ENCODE measurements at places on chromosomes 6 and 20.

DNA sequence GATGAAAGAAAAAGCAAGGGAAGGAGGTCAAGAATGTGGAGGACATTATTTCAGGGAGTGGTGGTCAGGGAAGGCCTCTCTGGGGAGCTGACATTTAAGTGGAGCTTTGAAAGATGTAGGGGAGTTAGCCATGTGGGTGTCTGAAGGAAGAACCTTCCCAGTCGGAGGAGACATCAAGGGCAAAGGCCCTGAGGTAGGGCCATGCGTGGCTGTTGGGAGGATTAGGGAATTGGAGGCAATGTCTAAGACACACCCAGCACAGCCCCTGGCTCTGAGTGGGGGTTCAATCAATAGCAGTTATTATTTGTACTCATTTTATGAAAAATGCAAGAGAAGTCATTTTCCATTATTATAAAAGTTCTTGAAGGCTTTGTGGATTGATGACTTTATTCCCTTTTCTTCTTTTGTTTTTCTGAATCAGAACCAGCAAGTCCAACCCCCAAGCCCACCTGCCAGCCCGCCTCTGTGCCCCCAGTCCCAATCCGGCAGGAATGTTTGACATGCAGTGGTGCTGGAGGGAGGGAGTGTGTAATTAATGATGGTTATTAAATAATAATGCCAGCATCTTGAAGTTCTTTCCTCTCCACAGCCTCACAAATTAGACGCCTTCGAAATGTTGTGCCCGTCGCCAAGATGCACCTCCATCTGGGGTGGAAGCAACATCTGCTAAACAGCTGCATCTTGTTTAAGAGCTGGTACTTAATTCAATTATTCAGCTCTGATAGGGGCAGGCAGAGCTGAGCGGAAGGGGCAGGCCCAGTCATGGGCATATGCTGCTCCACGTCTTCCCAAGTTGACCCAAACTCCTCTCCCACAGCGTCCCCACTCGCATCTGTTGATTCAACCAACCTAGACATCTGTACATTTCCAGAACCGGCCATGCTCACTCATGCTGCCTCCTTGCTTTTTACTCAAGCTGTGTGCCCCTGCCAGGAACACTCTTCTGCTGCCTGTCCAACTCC is 81.3 kb upstream of the SIRPA start:
- DNase-seq = peak; percentile 31

- DNase-seq = no peak
Observed at GRCh38 chr6:52208612-52209011, 22.4 kb downstream of the IL17A start.

DNA sequence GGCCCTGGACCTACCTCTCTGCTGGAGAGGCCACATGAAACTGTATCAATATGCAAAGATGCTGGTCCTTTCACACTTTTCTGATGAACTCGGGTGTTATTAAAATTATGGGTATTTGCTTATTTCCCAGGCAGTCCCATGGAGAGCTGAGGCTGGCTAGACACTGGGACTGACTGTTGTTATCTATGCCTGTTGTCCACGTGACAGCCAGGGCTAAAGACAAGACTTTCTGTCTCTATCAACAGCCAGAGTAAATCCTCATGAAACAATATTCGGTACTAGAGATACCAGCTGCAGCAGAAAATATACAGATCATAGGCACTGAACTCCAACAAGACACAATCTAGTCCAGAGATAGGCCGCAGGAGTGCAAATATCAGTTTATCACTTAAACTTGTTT is 236.4 kb downstream of the FOXA2 start:
- DNase-seq = no peak

- DNase-seq = peak; percentile 66
Observed at GRCh38 chr6:42441697-42442081, 10.0 kb downstream of the TRERF1 start.

GRCh38 chr6:62324834-62325233 is 38.8 kb upstream of the KHDRBS2 start:
- no peak for DNase-seq

DNA sequence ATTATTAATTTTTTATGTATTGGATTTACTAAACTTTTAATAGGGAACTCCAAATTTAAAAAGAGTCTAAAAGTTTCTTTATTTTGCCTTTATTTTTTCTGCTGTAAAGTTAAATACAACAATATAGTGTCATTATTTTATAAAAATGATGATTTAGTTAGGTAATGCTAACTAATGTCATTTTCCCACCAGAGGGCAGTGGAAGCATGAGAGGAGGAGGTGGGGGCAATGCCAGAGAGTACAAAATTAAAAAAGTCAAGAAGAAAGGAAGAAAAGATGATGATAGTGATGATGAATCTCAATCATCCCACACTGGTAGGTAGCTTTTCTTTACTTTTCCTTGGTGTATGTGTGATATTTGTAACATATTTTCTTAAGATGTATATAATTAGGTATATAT is 20.2 kb upstream of the FHL5 start:
- no peak for DNase-seq

DNA sequence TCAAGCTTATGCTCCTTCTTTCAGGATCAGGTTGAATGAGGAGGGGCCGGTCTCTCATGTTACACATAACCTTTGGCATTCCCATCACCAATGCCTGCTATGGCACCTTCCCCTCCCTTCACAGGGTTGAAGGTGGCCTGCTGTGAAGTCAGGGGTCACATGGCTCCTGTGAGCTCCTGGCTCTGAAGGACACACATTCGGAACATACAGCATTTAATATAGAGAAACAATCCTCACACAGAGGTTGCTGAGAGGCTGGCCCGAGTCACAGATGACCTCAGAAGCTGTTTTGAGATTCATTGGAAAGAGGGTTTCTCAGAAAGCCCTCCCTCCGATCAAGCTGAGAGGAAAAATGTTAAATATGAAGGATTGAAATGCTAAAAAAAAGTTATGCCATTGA is 82.1 kb downstream of the PSMG4 start:
- no peak for DNase-seq

DNA sequence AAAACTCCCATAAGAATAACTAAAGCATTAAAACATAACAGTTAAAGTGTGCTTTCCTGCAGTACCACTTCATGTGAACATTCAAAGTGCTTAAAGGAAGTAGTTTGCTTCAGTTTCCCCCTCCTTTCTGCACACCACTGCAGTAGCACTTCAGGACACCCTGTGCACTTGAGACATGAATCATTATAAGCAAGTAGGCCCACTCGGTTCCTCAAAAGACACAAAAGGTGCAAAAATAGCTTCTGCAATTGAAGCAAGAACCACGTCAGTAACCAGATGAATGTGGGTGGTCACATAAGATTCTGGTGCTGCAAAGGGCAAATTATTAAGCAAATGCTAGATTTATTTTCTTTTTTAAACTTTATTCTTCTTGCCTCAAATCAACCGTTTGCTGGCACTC is 160.6 kb downstream of the HIVEP2 start:
- DNase-seq = no peak

GRCh38 chr6:169188475-169188874 is 65.2 kb downstream of the THBS2 start:
- no peak for DNase-seq

- no peak for DNase-seq
Observed at GRCh38 chr6:34276881-34277762, 28.3 kb upstream of the SMIM29 start.

DNA sequence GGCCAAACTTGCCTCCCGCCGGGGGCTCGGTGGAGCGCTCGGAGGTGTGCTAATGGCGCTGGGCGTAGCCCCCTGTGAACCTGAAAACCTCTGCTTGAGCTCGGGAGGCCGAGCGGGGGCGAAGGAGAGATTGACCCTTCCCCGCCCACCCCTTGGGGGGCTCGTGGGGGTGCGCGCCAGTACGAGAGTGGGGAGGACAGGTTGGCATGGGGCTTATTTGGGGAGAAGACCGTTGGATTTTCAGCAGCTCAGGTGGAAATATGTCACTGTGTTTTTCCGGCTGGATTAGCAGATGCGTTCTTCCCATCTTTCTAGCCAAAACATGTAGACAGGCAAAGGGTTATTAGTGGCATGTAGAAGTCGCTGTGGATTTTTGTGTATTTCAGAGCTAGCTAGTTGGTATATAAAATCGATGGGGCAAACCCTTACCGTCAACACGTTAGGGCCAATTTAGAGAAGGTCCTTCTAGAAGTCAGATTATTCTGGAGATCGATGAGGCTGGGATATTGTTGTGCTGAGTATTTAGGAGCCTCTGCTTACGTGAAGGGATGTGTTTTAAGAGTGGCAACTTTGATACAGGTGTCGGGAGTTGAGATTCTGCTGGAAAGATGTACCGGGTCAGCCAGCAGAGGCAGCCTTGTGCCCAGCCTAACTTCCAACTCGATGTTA is 525 bp downstream of the NCOA7 start:
- DNase-seq = no peak

GRCh38 chr20:51542571-51543421 is at the start of gene NFATC2:
NFATC2 (minus strand) TSS chr20:51542719; CDS start chr20:51542499, 220 bp downstream.
- DNase-seq = no peak

GRCh38 chr6:117531346-117531745 is 48.9 kb downstream of the DCBLD1 start:
- DNase-seq = no peak

- no peak for DNase-seq
Observed at GRCh38 chr6:13045676-13046075, 282.7 kb downstream of the TBC1D7 start.

DNA sequence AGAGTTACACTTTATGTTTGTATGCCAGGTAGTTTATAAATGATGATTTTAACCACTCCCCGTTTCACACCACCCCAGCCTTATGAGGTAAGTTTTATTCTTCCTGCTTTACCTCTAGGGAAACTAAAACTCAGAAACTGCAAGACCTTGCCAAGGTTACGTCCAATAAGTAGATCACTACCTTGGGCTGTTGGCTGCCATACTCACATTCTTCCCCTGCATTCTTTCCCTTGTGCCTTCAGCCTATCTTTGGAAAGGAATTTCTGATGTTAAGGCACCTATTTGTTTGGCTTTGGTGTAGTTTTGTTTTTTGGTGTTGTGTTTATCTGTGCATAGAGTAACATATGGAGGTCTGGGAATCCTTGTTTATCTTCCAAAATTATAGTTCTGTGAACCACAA is 122.1 kb downstream of the UST start:
- DNase-seq = no peak

DNA sequence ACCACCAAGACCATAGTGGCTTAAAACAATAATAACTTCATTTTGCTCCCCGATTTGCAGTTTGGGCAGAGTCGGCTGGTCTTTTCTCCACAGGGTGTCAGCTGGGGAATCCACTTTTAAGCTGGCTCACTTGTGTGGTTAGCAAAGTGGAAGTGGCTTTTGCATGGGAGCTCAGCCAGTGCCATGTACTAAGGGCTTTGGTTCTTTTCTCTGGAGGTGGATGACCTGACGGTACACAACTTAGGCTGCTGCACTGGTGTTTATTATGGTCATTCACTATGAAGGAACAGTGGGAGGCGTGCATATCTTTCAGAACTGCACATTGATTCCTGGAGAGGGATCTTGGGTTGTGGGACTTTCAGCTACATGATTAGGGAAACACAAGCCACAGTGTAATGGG is 141.0 kb downstream of the OR2B2 start:
- DNase-seq = peak; percentile 45

DNA sequence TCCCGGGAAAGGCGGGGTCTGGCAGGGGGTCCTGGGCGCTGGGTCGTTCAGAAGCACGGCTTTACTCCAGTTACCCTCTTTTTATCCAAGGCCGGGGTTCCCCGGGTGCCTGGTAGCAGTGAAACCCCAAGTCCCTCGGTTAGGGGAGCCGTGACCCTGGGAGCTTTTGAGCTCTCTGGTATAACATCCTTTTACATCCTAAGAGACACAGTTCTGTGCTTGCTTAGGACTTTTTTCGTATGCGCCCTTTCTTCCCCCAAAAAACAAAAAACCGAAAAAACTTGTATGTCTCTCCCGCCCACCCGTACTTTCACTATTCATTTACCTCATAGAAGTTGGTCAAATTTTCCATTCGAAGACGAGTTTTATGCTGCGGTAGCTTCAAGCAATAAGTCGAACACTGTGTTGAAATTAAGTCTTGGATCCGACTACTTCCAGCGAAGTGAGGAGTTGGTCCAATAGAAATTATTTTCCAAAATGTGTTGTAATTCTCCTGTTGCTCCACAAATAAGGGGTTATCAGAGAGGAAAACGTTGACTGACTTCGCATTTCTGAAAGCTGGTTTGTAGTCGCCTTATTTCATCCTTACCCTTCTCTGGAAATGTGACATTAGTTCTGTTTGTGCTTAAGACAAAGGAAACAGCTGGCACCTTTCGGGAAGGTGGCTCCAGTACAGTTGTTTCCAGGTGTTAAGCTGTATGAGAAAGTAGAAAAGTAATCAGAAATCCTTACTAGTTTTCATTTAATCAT is 816 bp upstream of the MAN1A1 start:
- DNase-seq = no peak

DNA sequence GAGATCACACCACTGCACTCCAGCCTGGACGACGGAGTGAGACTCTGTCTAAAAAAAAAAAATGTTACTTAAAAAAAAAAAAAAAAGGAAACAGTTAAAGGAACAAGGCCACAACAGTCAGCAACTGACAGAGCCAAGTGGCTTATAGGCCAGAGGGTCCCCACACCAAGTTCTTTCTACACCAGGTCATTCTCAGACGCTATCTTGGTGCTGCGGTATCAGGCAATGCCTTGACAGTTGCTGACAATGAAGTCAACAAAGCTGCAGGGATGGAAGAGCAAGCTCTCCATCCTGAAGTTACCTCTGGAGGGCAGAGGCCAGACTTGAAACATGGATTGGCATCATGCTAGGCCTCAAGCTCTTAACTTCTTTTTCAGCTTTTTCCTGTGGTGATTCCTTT is 31.9 kb downstream of the COMMD7 start:
- DNase-seq = no peak

DNA sequence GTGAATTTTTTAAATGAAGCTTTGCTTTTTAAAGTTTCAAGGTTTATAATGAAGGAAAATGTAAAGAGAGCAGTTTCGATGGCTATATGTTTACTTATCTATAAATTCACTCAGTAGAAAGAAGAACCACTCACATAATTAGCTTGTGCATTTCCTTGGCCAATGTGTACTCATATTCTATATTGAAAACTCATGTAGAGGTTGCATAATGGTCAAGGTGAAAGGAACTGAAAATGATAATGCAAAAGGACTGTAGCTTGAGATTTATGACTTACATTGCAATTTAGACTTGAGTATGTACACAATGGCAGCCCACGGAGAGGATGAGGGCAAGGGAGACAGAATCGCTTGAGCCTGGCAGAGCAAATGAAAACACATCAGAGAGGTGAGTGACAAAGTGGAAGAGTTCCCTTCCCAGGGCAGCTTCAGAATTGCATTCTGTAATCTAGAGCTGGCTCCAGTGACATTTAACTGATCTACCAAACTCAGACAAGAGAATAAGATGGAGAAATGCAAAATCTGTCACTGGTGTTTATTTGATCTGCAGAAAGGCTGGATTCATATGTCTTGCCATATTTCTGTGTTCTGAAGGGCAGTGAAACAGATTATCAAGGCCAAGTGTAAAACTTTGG is 191.8 kb downstream of the TMEM200A start:
- DNase-seq = no peak

DNA sequence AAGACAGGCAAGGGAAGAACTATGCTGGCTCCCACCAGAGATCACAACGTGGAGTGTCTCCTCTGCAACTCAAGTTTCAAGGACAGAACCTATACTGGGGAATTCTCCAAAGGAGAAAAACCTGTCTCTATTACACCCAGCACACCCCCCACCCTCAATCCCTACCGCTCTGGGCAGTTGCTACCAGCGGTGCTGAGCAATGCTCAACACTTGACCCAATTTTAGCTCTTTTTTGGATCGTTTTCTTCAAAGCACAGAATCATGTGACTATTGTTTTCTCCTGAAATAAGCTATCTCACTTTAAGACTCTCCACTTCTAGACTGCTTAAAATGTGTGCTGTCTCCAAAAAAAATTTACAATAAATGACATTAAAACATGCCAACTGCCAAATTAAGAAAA is 23.3 kb downstream of the MAP7 start:
- DNase-seq = no peak

GRCh38 chr6:116507324-116507723 is 4.1 kb upstream of the CALHM5 start:
- no peak for DNase-seq

- no peak for DNase-seq
Observed at GRCh38 chr6:158384671-158385110, 72.4 kb downstream of the TULP4 start.

All from ecto neural progenitor cell (in vitro differentiated cells).